ENCODE measurements at places on chromosomes 11 and 22.

- no peak for DNase-seq
Observed at GRCh38 chr11:90134478-90135003, at the start of gene NAALAD2. Gene NAALAD2, plus strand, starts transcription at chr11:90134663. Its CDS starts 96 bp downstream, at chr11:90134759.

- DNase-seq: no peak
Observed at GRCh38 chr11:62153087-62153395, 29.2 kb downstream of the INCENP start.

- DNase-seq: no peak
Observed at GRCh38 chr22:37650463-37651136, 7.9 kb upstream of the PDXP start.

- no peak for DNase-seq
Observed at GRCh38 chr11:60757231-60757800, 649 bp downstream of the MS4A15 start.

DNA sequence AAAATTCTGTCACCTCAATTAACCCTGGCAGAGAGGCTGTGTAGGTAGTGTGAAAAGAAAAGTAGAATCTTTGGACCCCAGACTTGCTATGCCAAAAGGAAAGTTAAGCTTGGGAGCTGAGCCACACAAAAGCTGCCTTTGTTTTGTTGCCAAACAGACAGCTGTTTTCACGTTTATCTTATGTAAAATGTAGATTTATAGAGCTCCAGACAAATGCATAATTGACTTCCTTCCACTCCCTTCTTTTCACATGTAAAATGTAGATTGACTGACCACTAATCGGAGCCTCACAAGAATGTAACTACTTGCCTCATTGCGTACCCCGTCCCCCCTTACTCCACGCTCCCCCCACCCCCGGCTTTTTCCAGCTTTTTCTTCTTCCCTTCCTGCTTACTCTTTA lies 2302.2 kb upstream of the RAG2 start:
- no peak for DNase-seq

DNA sequence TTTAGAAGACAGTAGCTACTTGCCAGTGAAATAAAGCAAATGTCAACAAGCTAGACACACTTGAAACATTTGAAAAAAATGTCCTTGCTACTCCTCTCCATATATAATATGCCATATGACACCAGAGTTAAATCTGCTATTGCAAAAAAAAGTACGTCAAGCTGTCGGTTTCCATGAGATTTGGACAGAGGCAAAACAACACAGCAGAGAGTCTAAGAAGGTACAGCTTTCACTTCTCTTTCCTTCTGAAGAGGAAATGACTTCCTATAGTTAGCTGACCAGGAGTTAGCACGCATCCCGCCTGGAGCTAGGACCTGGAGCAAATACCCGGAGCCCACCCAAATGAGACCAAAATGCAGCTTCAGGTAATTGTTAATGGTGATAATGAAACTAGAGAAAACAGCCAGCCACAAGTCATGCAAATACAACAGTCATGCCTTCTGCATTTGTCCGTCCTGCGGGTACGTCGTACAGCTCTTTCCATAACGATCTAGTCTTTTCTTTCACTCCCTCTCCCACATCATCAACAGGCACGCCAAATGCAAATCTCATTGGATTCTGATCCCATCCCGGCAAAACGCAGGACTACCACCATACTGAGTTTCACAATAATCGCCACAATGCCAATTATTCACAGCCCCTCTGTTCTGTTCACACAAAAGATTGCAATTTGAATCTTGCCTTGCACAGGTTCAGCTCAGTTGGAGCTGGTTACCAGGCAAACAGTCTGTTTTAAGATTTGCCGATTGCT lies 395.0 kb upstream of the CCDC90B start:
- DNase-seq: no peak

DNA sequence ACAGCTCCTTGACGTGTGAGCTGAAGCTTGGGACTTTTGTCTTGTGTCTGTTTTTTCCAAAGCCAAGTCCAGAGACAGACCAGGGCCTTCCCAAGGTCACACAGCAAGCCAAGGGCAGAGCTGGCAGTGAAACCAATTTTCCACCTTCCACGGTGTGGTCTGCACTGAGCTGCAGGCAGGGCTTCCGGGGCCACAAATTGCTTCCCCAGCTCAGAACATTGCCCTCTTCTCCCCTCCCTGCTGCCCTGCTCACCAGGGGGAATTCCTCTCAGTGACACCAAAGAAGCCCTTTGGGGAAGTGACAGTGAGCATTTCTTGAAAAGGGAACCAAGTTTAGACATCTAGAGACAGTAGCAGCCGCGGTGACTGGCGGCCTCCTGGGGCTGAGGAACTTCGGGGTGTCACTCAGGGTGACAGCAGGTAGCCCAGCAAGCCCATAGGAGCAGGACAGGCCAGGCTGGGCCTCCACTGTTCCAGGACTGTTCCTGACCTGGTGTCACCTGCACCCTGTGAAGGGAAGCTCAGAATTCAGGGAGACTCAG lies 9.2 kb downstream of the FXYD2 start:
- no peak for DNase-seq

- no peak for DNase-seq
Observed at GRCh38 chr11:134835561-134835960, 423.5 kb upstream of the B3GAT1 start.
